ENCODE measurements at places on chromosomes 16 and 17.

GRCh38 chr17:82414548-82415281, 3.4 kb upstream of the HEXD start:
- peak; percentile 74 for DNase-seq

GRCh38 chr17:35846055-35846809, 22.5 kb downstream of the HEATR9 start:
- DNase-seq, result no peak

GRCh38 chr17:9658593-9659211, 13.4 kb downstream of the USP43 start:
- no peak for DNase-seq

DNA sequence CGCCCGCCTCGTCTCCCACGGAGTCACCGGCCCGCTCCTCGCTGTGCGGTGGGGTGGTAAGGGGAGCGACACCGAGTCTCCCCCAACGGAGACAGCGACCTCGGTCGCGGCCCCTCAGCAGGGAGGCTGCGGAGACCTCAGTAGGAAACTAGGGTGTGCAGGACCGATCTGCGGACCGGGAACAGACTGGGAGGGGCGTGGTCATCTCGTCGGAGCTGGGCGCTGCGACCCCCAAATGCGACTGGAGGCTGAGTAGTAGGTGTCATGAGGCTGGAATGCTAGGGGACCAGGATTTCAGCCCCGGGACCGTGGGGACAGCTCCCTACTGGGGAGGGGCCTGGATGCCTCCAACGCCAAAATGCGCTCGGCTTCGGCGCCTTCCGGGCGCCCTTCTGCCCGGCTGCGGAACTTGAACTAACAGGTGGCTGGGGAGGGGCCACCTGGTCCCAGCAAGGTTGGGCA, 1.3 kb downstream of the CACNG4 start:
- DNase-seq, result no peak

GRCh38 chr17:36705874-36706731, 104.7 kb downstream of the MRM1 start:
- DNase-seq, result no peak

- no peak for DNase-seq
Observed at GRCh38 chr16:58026139-58026704, 668 bp downstream of the MMP15 start.

- no peak for DNase-seq
Observed at GRCh38 chr17:59470624-59471297, 94.6 kb upstream of the DHX40 start.

GRCh38 chr17:64329588-64329987, 61.1 kb downstream of the PECAM1 start:
- DNase-seq, result no peak
